ENCODE measurements at places on chromosomes 5 and 9.

- no peaks in the 10 kb centered on the region for H3K4me1 ChIP-seq
- no peaks in the 10 kb centered on the region for H3K36me3 ChIP-seq
- H3K4me3 ChIP-seq, result no peak overlapping the region
- H3K27me3 ChIP-seq, result no peaks in the 10 kb centered on the region
- no peak for DNase-seq
Measured at GRCh38 chr5:37071901-37072581, 177.1 kb downstream of the CPLANE1 start.

- no peaks in the 10 kb centered on the region for H3K4me1 ChIP-seq
- H3K27ac ChIP-seq, result no peak overlapping the region
- DNase-seq, result no peak
- no peaks in the 10 kb centered on the region for H3K27me3 ChIP-seq
- H3K4me3 ChIP-seq, result no peak overlapping the region
- no peaks in the 10 kb centered on the region for H3K36me3 ChIP-seq
Measured at GRCh38 chr5:4065472-4066320, 470.1 kb downstream of the IRX1 start.

DNA sequence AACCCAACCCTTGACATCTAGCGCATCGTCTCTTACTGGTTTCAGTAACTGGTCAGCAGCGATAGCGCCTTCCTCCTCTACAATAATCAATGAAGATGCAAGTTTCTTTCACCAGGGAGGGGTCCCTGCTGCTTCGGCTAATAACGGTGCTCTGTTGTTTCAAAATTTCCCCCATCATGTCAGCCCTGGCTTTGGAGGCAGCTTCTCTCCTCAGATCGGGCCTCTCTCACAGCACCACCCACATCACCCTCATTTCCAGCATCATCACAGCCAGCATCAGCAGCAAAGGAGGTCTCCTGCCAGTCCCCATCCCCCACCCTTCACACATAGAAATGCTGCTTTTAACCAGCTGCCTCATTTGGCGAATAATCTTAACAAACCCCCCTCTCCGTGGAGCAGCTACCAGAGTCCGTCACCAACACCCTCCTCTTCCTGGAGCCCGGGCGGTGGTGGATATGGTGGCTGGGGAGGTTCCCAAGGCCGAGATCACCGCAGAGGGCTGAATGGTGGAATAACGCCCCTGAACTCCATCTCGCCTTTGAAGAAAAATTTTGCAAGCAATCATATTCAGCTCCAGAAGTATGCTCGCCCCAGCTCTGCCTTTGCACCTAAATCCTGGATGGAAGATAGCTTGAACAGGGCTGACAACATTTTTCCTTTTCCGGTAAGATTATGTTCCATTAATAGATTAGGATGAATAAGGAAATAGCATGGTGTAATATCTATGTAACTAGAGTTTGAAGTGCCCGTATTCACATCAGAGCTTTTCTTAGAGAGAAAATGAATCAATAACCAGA is 2.2 kb downstream of the CPEB4 start:
- DNase-seq, result no peak
- H3K27ac ChIP-seq, result peak overlapping the region; percentile 6
- H3K4me3 ChIP-seq, result peak overlapping the region; percentile 72
- no peaks in the 10 kb centered on the region for H3K36me3 ChIP-seq

- DNase-seq, result no peak
- no peak overlapping the region for H3K27ac ChIP-seq
- H3K4me3 ChIP-seq, result no peak overlapping the region
- H3K36me3 ChIP-seq, result no peaks in the 10 kb centered on the region
- no peaks in the 10 kb centered on the region for H3K27me3 ChIP-seq
Measured at GRCh38 chr5:180343110-180343830, 9.9 kb downstream of the GFPT2 start.

- peaks cover 30% of the 10 kb centered on the region for H3K4me1 ChIP-seq
- no peaks in the 10 kb centered on the region for H3K27me3 ChIP-seq
- DNase-seq, result no peak
- peak overlapping the region; percentile 86 for H3K27ac ChIP-seq
- no peaks in the 10 kb centered on the region for H3K36me3 ChIP-seq
- peak overlapping the region; percentile 44 for H3K4me3 ChIP-seq
Measured at GRCh38 chr5:124920909-124921666, 174.6 kb upstream of the ZNF608 start.

DNA sequence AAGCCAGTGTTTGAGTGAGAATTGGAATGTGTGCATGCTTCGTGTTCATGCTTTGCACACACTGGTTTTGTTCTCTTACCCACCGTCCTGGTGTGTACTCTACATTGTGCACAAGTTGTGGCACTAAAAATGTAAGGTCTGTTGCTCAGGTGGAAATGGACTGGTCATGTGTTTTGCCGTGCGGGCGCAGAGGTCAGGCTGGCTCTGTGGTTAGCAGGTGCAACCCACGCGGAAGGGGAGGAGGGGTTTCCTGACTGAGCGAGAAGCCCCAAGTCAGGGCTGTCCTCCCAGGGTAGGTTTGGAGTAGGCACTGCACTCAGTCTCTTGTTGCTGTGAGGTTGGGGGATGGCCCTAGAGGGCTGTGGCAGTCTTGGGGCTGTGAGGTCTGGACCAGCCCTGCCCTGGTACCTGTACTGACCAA is 86.6 kb downstream of the EHMT1 start:
- peaks cover 15% of the 10 kb centered on the region for H3K4me1 ChIP-seq
- peak; percentile 72 for DNase-seq
- H3K27me3 ChIP-seq, result no peaks in the 10 kb centered on the region
- no peaks in the 10 kb centered on the region for H3K36me3 ChIP-seq
- peak overlapping the region; percentile 71 for H3K27ac ChIP-seq

GRCh38 chr5:169873642-169874041 is 106.7 kb downstream of the INSYN2B start:
- DNase-seq, result no peak
- H3K27ac ChIP-seq, result no peak overlapping the region
- H3K36me3 ChIP-seq, result peaks cover 6% of the 10 kb centered on the region

DNA sequence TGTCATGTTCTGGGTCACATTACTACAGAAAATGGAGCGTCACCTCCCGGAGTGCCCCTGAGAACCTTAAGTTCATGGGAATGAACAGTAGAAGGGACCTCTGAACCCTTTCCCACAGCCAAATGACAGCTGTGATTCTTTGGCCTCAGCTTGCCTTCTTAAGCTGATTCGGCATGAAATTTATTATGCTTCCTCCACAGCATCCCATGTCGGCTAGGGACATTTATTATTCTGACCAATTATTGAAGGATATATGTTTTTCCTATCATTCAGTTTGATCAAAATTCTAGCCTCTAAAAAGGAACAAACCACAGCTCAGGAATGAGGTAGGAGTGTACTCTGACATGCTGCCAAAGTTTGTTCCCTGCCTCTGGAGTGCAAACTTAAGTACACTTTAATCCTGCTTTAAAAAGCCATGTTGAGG is 440.6 kb downstream of the CETN3 start:
- H3K36me3 ChIP-seq, result no peaks in the 10 kb centered on the region
- H3K4me3 ChIP-seq, result no peak overlapping the region
- no peaks in the 10 kb centered on the region for H3K4me1 ChIP-seq
- no peak overlapping the region for H3K27ac ChIP-seq

GRCh38 chr9:104269374-104269773 is 175.3 kb downstream of the SMC2 start:
- no peak for DNase-seq
- H3K36me3 ChIP-seq, result no peaks in the 10 kb centered on the region
- no peak overlapping the region for H3K4me3 ChIP-seq
- H3K27ac ChIP-seq, result no peak overlapping the region

DNA sequence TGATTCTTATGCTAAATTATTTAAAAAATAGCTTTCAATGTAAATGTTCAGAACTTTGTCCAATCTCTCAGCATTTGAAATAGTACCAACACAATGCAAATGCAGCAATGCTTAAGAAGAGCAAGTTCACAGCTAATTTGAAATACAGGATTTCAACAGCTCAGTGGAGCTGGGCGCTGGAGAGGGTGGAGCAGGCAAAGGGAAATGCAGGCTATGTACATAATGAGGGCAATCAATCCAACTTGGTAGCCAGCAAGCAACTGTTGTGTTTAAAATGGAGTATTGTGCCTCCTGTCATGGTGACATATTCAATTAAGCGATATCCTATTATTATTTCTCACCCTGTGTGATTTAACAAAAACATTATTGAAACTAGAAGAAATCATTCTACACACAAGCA is 568.8 kb downstream of the PSAT1 start:
- H3K27ac ChIP-seq, result no peak overlapping the region
- no peaks in the 10 kb centered on the region for H3K4me1 ChIP-seq
- H3K36me3 ChIP-seq, result no peaks in the 10 kb centered on the region
- no peak for DNase-seq

DNA sequence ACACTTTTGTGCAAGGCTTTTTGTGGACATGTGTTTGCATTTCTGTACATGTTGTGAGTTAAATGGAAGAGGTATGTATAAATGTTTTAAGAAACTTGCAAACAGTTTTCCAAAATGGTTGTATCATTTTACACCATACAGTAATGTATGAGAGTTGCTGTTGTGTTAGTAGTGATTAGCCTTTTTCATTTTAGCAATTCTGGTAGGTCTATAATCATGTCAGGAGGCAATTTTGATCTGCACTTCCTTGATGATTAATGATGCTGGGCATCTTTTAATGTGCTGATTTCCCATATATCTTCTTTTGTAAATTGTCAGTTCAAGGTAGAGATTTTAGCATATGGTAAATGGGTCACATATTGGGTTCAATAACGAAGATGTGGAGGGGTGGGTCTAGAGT is 87.3 kb downstream of the ANKRD18B start:
- H3K4me1 ChIP-seq, result no peaks in the 10 kb centered on the region
- H3K4me3 ChIP-seq, result no peak overlapping the region
- H3K27ac ChIP-seq, result no peak overlapping the region
- H3K27me3 ChIP-seq, result peaks cover 6% of the 10 kb centered on the region
- DNase-seq, result no peak
- no peaks in the 10 kb centered on the region for H3K36me3 ChIP-seq

DNA sequence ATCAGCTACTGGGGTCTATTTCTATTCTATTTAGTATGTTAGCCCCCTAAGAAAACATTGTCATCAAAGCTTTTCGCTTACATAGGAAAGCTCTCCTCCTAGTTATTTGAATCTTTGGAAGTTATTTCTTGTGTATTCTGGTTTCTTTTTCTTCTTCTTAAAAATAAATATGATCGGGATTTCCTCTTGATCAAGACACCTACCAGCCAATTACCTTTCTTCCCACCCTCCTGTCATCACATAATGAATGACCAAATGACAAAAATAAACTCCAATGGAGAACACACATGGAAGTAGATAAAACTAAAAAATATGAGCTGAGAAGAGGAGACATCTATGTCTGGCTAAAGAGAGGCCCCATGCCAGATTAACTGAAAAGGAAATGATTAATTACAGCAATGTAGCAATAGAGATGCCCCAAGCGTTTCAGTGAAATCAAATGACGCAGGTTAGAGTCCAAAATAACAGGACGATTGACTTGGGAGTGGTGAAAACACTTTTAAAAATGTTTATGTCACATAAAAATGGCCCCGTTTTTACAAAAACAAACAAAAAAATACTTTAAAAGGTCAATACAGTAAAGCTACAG is 59.5 kb upstream of the PCSK1 start:
- no peak overlapping the region for H3K4me3 ChIP-seq
- no peak for DNase-seq
- H3K4me1 ChIP-seq, result no peaks in the 10 kb centered on the region
- H3K36me3 ChIP-seq, result no peaks in the 10 kb centered on the region
- H3K27me3 ChIP-seq, result no peaks in the 10 kb centered on the region

GRCh38 chr9:98993570-98993945 is 49.9 kb downstream of the COL15A1 start:
- DNase-seq, result peak; percentile 53
- H3K27ac ChIP-seq, result no peak overlapping the region
- no peak overlapping the region for H3K4me3 ChIP-seq
- peaks cover 13% of the 10 kb centered on the region for H3K4me1 ChIP-seq
- H3K36me3 ChIP-seq, result no peaks in the 10 kb centered on the region
- 0 out of 2 replicates have a peak, but pooled peaks cover 2% of the 10 kb centered on the region for H3K27me3 ChIP-seq

DNA sequence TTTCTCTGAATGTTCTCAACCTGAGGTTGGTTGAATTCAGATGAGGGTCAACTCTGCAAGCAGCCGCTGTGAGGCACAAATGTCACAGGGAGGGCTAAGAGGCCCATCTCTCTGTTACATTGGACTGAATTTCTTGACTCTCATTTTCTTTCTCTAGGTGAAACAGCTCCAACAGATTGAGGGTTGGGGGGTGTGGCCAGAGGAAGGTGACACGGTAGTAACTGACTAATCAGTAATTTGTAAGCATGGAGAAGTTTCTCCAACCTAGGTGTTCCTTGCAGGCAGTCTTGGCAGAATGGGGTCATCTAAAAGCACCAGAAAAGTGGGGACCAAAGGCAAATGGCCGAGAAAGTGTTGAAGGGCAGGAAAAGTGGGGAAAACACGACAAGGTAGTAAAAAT is 16.8 kb downstream of the CCT5 start:
- H3K27ac ChIP-seq, result no peak overlapping the region
- no peak overlapping the region for H3K4me3 ChIP-seq
- H3K4me1 ChIP-seq, result peaks cover 2% of the 10 kb centered on the region
- no peaks in the 10 kb centered on the region for H3K27me3 ChIP-seq
- H3K36me3 ChIP-seq, result peaks cover 23% of the 10 kb centered on the region

GRCh38 chr5:78778538-78778937 is 130.0 kb upstream of the LHFPL2 start:
- no peak overlapping the region for H3K4me3 ChIP-seq
- no peaks in the 10 kb centered on the region for H3K4me1 ChIP-seq
- no peak for DNase-seq
- no peak overlapping the region for H3K27ac ChIP-seq
- H3K27me3 ChIP-seq, result no peaks in the 10 kb centered on the region

- H3K27ac ChIP-seq, result no peak overlapping the region
- no peak overlapping the region for H3K4me3 ChIP-seq
- no peaks in the 10 kb centered on the region for H3K36me3 ChIP-seq
- H3K4me1 ChIP-seq, result no peaks in the 10 kb centered on the region
- no peak for DNase-seq
Measured at GRCh38 chr5:67021521-67021920, 175.1 kb downstream of the CD180 start.

GRCh38 chr5:96219580-96220281 is 213.3 kb downstream of the PCSK1 start:
- H3K4me3 ChIP-seq, result no peak overlapping the region
- no peak overlapping the region for H3K27ac ChIP-seq
- DNase-seq, result no peak
- no peaks in the 10 kb centered on the region for H3K4me1 ChIP-seq
- no peaks in the 10 kb centered on the region for H3K36me3 ChIP-seq

DNA sequence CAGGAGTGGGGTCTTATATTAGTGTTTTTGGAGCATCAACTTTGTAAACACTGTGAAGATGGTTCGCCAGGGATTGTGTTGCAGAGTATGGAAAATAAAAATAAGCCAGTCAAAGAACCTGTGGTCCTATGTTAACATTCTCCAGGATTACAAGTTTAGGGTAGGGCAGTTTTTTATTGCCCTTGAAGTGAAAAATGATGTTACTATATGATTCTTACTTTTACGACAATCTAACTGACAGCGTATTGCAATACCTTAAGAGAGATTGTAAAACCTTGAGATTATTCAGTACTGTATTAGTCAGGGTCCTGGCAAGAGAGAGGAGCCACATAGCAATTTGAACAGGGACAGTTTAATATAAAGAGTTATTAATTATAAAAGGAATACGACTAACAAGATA is 144.7 kb upstream of the ZNF608 start:
- no peaks in the 10 kb centered on the region for H3K36me3 ChIP-seq
- no peak overlapping the region for H3K4me3 ChIP-seq
- no peak for DNase-seq
- H3K27ac ChIP-seq, result no peak overlapping the region
- no peaks in the 10 kb centered on the region for H3K4me1 ChIP-seq

All from GM12878 (cell line).